PC-9 (cell line): ENCODE measurements at places on chromosomes 7 and 10. TPM values are rescaled to one million over a fixed set of nuclear protein-coding genes. Genes with fewer than 3 reads are reported as not detected.

Gene TECTB
- not detected in 2 replicates for total RNA-seq

Gene TNKS2
- total RNA-seq = 22.1 and 25.4 TPM in 2 replicates

Gene PRKAR2B
- 2.7 and 2.9 TPM in 2 replicates for total RNA-seq

Gene TRIL
- total RNA-seq = not detected in 2 replicates

Gene PTF1A
- not detected in 2 replicates for total RNA-seq

Gene PKD1L1
- 0.07 and 0.08 TPM in 2 replicates for total RNA-seq

Gene SPAM1
- not detected in 2 replicates for total RNA-seq
